ENCODE measurements at places on chromosomes 11 and 22.

DNA sequence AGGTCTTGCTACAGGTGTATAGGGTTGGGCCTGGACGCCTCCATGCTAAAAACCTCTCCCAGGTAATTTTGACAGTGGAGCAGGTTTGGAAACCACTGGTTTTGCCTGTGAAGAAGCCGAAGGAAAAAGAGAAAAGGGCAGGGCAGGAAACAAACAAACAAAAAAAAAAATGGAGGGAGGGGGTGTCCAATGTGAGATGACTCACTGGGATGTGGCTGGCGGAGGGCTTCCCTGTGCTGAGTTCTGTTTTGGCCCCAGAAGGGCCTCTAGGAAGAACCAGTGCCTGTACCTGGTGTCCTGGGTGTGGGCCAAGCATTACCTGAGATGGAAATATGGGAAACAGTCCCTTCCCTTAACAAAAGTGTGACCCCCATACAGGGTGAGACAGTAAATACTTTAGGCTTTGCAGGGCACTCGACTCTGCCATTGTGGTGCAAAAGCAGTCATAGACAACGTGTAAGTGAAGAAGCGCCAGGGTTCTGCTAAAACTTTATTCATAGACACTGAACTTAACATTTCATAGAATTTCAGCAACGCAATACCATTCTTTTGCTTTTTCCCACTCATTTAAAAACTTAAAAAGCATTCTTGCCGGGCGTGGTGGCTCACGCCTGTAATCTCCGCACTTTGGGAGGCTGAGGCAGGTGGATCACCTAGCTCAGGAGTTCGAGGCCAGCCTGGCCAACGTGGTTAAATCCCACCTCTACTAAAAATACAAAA, 9.5 kb upstream of the DGKZ start:
- DNase-seq, result no peak

- no peak for DNase-seq
These were observed 16.7 kb downstream of the SHANK2 start for GRCh38 chr11:71235719-71236118.

- no peak for DNase-seq
These were observed 44.4 kb downstream of the DCDC1 start for GRCh38 chr11:31325160-31325559.

DNA sequence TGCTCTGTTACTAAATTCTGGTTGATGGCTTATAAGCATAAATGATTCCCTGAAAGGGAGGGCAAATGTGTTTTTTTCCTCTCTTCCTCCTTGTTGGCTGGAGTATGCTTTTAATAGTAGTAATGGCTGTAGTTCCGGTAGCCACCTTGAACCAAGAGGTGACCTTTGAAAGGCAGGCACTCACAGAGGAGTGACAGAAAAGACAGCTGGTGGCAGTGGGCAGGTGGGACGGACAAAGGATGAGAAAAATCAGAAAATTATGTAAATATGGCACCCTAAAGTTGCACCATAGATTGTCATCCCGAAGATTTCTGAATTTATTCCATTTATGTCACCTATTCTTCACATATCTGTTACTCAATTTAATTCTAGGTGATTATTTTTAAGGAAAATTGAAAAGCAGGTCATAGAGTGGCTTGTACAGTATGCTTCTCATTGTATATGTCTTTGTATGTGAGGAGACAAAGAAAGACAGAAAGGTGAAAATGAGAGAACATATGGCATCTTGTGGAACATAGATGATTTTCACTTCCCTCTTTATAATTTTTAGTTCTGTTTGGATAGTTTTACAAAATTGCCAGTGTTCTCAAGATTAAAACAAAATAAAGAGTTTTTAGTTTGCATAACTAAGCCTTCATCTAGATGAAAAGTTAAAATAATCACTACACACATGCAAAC, 17.0 kb downstream of the CASP12 start:
- DNase-seq, result no peak

DNA sequence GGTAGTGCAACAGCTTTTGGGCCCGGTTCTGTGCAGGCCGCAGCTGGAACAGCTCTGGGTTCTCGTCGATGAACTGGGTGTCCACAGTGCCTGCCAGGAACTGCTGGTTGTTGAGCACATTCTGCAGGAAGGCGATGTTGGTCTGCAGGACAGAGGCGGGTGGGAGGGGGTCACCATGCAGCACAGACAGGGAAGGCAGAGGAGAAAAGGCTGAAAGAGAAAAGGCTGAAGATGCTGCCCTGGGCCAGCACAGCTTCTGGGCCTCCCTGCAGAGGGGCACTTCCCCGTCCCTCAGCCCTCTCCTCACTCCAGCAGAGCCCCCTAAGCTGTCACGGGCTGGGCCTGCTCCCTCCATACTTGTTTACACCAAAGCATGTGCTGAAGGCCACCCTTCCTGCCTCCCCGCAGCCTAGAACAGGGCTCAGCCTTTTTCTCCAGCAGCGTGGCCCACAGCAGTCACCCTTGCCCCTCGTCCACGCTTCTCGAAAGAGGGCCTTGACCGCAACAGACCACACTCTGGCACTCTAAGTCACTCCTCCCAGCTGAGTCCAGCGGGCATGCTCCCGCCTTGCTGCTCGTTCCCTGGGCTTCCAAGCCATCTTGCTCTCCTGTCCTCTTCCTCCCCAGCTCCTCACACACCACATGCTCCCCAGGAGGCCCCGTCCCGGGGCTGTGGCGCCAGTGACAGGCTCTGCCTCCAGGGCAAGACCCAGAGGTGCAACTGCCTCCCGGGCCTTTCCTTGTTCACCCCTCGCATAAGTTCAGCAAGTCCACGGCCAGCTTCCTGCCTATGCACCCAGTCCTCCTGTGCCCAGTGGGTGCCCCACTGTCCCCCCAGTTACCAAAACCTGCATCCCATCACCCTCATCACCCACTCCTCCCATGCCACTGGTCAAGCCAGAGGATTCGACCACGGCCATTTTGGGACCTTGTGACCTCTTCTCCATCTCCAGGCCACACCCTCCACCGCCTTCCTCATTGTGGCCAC, 3.3 kb upstream of the LRFN4 start:
- DNase-seq, result no peak

DNA sequence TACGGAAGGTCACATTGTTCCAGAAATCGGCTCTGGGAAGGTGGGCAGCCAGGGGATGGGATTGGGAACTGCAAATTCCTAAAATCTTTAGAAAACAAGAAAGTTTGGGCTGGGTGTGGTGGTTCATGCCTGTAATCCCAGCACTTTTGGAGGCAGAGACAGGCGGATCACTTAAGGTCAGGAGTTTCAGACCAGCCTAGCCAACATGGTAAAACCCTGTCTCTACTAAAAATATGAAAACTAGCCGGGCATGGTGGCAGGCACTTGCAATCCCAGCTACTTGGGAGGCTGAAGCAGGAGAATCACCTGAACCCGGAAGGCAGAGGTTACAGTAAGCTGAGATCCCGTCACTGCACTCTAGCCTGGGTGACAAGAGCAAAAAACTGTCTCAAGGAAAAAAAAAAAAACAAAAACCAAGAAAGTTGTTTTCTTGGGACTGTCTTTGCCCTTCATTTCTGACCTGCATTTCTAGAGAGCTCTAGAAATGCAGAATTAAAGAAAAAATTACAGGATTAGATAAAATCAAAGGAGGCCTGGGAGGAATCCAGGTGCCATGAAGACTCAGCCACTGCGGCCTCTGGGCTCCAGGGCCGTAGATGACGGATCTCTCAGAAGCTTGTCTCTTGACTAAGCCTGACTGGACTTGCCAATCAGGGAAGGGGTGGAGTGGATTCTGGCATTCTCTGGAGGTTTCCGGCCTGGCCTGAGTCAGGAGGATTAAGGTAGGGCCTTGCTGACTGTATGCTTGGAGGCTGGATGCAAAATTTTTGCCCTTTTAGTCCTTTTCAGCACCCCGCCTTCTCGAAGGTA, 5.3 kb upstream of the MALAT1 start:
- DNase-seq, result no peak

GRCh38 chr11:72580642-72580950, 93.6 kb downstream of the PDE2A start:
- no peak for DNase-seq

DNA sequence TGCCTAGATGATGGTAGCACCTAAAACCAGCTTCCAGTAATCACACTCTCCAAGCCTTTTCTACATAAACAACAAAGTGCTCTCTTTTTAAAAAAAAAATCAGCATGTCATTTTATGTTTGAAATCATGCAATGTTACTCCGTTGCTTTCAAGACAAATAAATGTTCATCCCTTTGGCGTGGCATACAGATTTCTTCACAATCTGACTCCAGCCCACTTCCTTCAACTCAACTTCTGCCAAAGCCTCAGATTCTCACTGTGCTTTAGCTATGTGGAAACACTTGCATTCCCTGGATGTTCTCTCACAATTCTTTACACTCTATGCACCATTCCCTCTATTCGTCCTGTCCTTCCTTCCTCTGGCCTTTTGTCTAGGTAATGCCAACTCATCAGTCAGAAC, 206.3 kb upstream of the BLID start:
- DNase-seq, result no peak

- no peak for DNase-seq
These were observed 21.7 kb upstream of the MICALL1 start for GRCh38 chr22:37884420-37884819.

DNA sequence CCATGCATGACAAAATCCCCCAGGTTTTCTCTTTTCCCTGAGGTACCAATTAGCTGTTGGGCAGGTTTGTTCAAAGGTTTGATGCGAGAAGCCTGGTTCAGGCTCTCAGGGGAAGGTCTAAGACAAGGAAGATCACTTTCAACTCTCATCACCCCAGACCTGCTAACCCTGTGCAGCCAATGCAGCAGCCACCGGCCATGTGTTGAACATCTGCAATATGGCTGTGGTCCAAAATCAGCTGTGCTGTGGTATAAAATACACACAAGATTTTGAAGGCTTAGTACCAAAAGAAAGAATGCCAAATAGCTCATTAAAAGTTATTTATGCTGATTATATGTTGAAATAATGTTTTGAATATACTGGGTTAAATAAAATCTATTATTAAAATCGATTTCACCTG, 58.5 kb downstream of the SMCO4 start:
- DNase-seq, result no peak

DNA sequence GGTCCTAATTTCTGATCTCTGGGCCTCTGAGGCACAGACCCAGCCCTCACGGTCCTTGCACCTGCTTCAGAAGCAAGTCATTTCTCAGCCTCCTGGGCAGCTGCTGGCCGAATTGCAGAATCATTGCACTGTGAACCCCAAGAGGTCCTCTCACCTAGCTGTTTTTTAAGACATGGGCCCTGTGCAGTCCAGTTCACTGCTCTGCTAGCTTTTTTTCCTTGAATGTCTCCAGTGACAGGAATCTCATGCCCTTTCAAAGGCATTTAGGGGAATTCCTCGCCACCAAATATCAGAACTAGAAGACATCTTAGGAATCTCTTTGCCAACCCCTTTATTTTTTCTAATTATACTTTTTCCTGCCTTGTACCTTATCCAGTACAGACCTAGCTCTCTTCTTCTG, 35.6 kb upstream of the TP53I11 start:
- no peak for DNase-seq

GRCh38 chr11:29224739-29225384, 792.0 kb downstream of the KCNA4 start:
- no peak for DNase-seq

- no peak for DNase-seq
These were observed 603 bp upstream of the PDGFB start for GRCh38 chr22:39245130-39246039.

- no peak for DNase-seq
These were observed 61.9 kb downstream of the MED15 start for GRCh38 chr22:20569059-20570058.

DNA sequence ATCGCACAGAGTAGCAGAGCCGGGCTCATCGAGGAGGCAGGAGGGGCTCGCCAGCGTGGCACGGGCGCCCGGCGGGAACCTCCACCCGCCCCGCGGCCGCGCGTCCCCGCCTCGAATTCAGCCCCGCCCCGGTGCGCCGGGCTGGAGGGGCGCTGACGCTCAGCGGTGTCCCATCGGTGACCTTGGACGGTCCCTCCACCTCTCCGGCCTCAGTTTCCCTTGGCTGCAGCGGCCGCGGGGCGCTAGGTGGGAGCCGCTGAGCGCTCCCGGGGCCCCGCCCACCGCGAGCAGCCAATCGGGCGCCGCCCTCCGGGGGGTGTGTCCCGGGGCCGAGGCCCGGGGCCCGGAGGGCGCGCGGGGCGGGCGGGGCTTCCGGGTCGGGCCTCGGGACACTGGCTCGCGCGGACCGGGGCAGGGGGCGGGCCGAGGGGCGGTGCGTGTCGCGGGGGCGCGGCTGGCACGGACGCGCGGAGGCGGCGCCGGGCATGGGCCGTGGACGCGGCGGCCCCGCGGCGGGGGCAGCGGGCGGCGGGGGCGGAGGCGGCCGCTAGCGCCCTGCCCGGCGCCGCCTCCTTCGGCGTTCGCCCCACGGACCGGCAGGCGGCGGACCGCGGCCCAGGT, at the start of gene PPARA:
Gene PPARA, plus strand, starts transcription at position 493 of the 621 bp plus-strand sequence. CDS start 47,858 bp downstream, outside the sequence.
- peak; percentile 56 for DNase-seq

DNA sequence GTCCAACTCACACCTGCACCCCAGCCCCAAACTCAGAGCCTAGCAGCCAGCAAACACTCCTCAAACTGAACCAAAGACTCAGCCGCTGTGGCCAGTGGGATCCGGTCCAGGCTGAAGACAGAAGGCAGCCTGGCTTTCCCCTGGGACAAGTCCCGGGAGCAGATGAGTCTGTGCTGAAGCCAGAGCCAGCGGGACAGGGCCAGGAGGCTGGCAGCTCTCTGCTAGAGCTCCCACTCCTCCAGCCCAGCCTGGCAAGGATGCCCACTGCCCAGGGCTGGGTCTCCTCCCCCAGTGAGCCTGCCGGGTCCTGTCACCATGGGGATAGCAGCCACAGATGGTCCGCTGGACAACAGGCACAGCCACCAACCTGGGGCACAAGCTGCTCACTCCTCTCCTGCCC, 42.9 kb upstream of the PRR5 start:
- DNase-seq, result no peak

GRCh38 chr11:119872611-119873310, 143.8 kb upstream of the NECTIN1 start:
- DNase-seq, result no peak

DNA sequence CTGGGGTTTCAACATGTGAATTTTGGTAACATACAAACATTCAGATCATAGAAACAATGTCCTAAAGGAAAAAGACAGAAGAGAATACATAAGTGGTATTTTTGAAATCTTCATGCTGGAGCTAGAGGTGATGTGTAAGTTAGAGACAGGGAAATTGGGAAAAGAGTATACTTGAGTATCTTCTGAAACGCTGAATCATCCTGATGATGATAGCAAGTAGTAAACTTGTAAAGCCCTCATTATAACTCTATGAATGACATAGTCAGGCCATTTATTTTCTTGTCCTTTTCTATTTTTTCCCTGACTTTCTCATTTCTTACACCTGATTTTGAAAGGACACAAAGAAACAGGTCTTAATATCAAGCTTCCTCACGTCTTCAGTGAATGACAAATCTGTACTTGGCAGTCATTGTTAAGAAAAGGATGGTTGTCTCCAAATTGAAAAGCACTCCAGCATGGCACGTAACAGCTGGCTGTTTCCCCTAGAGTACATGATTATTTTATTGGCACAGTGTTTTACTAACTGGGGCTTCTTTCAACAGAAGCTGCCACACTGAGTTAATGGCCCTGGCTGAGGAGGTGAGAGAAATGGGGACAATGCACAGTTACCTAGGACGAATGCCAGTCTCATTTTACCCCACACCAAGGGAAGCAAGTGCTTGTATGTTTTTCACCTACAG, 140.7 kb upstream of the CTSC start:
- DNase-seq, result no peak

GRCh38 chr22:44815099-44816070, 63.0 kb downstream of the ARHGAP8 start:
- DNase-seq, result no peak

Measured in neuronal stem cell (in vitro differentiated cells).